ENCODE measurements at places on chromosomes 11 and 22. TPM values are rescaled to one million over a fixed set of nuclear protein-coding genes. Genes with fewer than 3 reads are reported as not detected.

- no peak for DNase-seq
Measured at GRCh38 chr11:115905341-115906000, 401.3 kb upstream of the CADM1 start.

DNA sequence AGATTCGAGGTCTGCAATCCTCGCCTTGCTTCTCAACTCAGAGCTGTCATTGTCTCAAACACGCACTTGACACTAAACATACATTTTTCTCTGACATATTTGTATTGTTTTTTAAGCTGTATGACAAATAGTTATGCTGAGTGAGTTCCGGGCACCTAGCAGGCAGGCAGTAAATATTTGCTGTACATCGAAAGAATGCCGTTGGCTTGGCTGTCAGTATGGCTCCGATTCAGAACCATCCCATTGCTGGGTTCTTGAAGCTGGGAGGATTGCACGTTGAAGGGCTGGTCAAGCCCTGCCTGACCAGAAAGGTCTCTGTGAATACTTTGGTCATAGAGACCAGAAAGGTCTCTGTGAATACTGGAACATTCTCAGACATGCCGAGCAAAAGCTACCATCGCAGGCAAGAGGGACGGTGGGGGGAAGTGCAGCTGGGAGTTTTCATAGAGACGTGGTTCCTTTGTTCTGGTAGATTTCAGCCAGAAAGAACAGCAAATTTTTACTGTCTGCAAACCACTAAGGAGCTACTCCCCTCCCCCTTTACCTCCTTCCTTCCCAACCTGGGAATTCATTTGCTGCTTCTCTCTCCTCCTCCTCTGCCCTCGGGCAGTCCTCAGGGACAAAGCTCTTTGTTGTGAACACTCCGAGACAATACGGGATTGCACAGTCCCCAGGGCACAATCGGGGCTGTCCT lies 202.2 kb upstream of the SORL1-AS1 start:
- DNase-seq: no peak

DNA sequence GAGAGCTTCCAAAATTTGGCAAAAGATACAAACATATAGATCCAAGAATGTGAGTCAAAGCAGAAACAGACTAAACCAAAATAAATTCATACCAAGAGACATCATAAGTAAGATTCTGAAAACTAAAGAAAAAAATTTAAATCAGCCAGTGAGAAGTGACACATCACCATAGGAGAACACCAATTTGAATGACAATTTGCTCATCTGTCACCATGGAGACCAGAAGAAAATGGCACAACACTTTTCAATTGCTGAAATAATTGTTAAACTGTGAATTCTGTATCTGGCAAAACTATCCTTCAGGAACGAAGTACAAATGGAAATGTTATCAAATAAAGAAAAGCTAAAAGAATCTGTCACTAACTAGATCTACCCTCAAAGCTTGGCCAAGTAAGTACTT lies 864.3 kb downstream of the BRD1 start:
- no peak for DNase-seq

GRCh38 chr11:134019500-134019899 lies 49.4 kb upstream of the JAM3 start:
- DNase-seq: no peak

- DNase-seq: peak; percentile 33
Measured at GRCh38 chr11:125626288-125626950, 1.5 kb downstream of the CHEK1 start.

DNA sequence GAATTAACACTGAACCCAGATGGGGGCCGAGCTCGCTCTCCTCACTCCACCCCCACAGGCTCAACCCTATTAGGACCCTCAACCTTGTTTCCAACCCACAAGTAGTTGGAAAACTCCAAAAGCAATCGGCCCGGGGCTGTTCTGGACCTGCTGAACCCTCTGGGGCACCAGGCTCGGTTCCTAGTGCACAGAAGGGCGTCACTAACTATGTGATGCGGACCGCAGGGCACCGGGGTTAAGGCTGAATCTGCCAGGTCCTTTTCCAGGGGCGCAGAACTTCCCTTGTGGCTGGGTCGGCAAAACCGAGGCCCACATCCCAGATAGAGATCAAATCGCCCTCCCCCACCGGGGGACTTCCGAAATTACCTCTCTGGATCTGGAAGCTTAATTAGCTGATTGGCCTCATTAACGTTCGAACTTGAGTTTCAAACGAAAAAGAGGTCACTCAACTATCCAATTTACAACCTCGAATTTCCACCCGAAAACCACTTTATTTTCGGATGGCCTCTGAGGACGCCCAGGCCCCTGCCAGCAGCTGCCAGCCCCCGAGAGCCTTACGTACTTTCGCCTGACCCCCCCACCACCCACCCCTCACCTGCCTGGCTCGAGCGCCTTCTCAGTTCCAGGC lies 1.7 kb downstream of the SHANK2 start:
- no peak for DNase-seq

GRCh38 chr11:126603486-126603885 lies 248.0 kb downstream of the ST3GAL4 start:
- DNase-seq: no peak

- no peak for DNase-seq
Measured at GRCh38 chr11:69449320-69450063, 32.0 kb upstream of the LINC01488 start.

DNA sequence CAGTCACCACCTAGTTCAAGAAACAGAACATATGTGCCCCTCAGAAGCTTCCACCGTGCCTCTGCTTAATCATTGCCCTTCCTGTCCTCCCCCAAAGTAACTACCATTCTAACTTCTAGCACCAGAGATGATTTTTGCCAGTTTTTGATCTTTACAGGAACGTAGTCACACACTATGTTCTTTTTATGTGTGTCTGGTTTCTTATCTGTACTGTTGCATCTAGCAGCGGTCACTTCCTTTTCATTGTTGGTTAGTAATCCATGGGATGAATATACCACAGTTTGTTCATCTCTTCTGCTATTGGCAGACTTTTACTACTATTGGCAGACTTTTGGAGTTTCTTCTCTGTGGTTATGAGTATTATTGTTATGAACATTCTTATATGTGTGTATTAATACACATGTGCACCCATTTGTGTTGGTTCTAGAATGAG lies 34.6 kb downstream of the SPECC1L start:
- no peak for DNase-seq

- no peak for DNase-seq
Measured at GRCh38 chr11:36426226-36426848, 83.7 kb downstream of the TRAF6 start.

DNA sequence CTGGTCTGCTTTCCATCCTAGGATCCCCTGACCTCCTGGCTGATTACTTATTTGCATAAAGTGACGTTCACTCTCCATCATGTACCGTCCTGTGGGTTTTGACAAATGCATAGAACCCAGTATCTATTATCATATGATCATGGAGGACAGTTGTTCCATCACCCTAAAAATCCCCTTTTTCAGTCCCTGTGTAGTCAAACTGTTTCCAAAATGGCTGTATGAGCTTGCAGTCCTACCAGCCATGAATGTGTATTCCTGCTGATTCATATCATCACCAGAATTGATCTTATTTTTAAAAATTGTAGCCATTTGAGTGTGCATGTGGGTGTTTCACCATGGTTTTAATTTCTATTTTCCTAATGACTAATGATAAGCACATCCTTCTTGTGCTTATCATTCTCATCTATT lies 108.8 kb downstream of the MPPED1 start:
- DNase-seq: no peak

GRCh38 chr11:34358258-34358727 lies 483 bp upstream of the ABTB2 start:
- DNase-seq: peak; percentile 36

- DNase-seq: no peak
Measured at GRCh38 chr11:77111946-77112345, 9.3 kb downstream of the OMP start.

DNA sequence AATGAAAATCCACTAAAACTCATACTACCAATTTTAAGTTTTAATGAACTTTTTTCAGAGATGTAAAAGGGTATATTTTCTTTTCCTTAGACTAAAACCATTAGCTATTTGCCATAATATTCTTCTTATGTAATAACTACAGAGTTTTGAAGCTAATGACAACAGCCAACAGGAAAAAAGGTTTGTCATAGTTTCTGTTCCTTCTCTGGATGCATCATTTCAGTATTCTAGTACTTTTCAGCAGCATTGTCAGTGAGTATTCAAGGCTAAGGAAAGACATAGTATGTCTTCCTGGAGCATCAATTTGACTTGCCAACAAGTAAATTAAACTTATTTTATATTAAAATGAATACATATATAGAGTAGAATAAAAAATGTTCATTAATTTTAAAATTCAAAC lies 166.0 kb downstream of the METTL15 start:
- DNase-seq: no peak

DNA sequence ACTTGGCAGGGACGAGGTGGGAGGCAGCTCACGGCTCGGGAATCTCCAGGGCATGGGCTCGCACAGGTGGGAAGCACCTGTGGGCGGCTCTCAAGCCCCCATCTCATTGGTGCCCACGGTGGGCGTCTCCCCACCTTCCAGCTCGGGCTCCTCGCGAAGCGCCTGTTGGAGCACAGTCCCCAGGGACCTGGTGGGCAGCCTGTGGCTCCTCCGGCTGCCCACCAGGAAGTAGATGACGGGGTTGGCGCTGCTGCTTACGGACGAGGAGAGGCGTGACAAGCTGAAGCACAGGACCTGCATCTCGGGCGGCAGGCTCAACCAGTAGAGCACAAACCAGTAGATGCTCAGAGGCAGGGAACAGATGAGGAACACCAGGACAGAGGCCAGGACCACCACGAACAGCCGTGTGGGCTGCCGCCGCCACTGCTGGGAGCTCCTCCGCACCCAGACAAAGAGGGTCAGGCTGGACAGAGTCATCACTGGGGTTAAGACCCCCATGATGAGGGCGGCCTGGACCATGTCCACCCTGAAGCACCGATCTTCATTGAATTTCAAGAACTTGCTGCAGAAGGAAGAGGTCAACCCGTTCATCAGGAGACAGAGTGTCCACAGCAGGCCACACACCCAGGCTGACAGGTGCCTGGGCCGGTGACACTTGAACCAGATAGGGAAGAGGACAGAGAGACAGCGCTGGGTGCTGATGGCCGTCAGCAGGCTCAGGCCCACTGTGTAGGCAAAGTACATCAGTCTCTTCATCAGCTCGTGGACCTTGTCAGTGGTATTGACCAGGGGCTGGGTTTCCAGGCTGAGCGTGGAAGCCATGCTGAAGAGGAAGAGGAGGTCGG lies 633 bp downstream of the MRGPRD start:
- no peak for DNase-seq

- no peak for DNase-seq
Measured at GRCh38 chr22:23564276-23564675, 15.8 kb downstream of the IGLL1 start.

GRCh38 chr22:37075822-37076433 lies 24.4 kb downstream of the KCTD17 start:
- no peak for DNase-seq

GRCh38 chr22:26674211-26675190 lies 17.1 kb downstream of the MIAT start:
- no peak for DNase-seq

DNA sequence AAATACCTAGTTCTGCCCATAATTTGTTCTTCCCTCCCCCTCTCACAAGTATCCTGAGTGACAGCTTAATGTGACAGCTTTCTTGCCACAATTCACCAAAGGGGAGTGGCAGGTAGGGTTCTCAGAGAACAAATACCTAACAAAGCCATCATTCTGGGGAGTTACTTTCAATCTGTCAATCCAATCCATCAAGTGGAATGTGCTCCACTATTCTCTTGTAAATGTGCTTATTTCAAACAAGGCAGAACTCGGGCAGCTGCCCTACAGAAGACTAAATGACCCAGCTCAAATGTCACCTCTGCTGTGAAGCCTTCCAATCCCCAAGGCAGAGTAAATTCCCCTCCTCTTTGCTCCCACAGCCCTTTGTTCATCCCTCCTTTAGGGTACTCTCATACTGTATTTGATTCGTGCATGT lies 27.8 kb downstream of the LGR4 start:
- no peak for DNase-seq

DNA sequence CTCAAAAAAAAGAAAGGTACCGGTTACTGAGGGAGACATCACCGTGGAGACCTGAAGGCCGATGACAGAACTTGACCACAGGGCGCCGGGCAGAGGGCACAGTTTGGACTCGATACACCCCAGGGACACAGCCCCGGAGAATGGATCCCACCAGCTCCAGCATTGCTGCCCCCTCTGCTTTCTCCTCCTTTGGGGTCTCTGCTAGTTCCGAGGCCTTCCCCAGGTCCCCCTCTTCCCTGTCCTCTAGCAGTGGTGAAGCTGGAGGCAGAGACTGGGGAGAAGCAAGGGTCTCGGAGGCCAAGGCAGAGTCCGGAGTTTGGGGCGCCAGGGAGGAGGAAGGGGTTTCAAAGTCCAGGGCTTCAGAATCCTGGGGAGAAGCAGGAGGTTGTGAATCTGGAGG lies 4.8 kb upstream of the EEF1G start:
- DNase-seq: no peak

DNA sequence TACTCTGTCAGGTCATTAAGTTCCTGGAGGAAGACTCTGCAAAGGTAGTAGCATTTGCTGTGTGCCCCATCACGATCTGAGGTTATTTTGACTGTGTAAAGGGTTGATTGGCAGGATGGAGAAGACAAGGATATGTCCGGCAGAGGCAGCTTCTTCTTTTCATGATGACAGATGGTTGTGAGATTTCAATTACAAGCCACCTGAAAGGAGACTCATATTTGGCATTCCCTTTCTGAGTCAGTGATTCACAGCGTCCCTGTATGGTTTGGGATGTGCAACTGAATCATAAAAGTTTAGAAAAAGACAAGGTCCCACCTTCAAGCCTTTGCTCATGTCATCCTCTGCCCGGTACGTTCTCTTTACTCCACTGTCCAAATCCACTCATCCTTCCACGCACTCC lies 113.4 kb downstream of the MTNR1B start:
- DNase-seq: no peak

- no peak for DNase-seq
Measured at GRCh38 chr11:83364500-83365045, 78.4 kb upstream of the CCDC90B start.

GRCh38 chr11:113162592-113162962 lies 151.8 kb upstream of the TTC12 start:
- DNase-seq: no peak

TP53I11 gene
- polyA plus RNA-seq: 59.1 TPM

EPS8L2 gene
- polyA plus RNA-seq: 108 TPM

SAMM50 gene
- polyA plus RNA-seq: 65.9 TPM

EML3 gene
- polyA plus RNA-seq: 39.3 TPM

SEZ6L gene
- 1.3 TPM for polyA plus RNA-seq

USP35 gene
- 6.8 TPM for polyA plus RNA-seq

MMP8 gene
- not detected for polyA plus RNA-seq

APOL3 gene
- 16.0 TPM for polyA plus RNA-seq

ADAMTS8 gene
- 3.5 TPM for polyA plus RNA-seq

GRIK4 gene
- 0.95 TPM for polyA plus RNA-seq

ZP1 gene
- polyA plus RNA-seq: not detected

OPCML gene
- polyA plus RNA-seq: 14.7 TPM

Data from left renal pelvis (tissue), 4 donors.